ENCODE measurements at places on chromosomes 13 and 19. TPM values are rescaled to one million over a fixed set of nuclear protein-coding genes. Genes with fewer than 3 reads are reported as not detected.
A peak's percentile ranks its signal among the peaks of the same experiment; 100 is the strongest.

DNA sequence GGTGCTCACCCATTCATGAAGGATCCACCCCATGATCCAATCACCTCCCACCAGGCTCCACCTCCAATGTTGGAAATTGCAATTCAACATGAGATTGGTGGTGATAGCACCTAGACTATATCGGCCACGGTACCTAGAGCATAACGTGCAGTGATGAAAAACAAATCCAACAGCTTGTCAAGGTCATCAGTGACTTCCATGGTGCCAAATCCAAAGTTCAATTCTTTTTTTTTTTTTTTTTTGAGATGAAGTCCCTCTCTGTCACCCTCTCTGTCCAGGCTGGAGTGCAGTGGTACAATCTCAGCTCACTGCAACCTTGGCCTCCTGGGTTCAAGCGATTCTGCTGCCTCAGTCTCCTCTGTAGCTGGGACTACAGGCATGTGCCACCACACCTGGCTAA lies 17.1 kb upstream of the ACP7 start:
- H3K4me3 ChIP-seq = no peak overlapping the region
- H3K27me3 ChIP-seq = no peaks in the 10 kb centered on the region
- no peak for DNase-seq
- H3K27ac ChIP-seq = no peak overlapping the region
- no peaks in the 10 kb centered on the region for H3K4me1 ChIP-seq

- no peak overlapping the region for H3K27ac ChIP-seq
- H3K4me3 ChIP-seq = no peak overlapping the region
- peaks cover 6% of the 10 kb centered on the region for H3K4me1 ChIP-seq
- H3K27me3 ChIP-seq = no peaks in the 10 kb centered on the region
Observed at GRCh38 chr13:74017301-74018061, 116.7 kb downstream of the KLF12 start.

DNA sequence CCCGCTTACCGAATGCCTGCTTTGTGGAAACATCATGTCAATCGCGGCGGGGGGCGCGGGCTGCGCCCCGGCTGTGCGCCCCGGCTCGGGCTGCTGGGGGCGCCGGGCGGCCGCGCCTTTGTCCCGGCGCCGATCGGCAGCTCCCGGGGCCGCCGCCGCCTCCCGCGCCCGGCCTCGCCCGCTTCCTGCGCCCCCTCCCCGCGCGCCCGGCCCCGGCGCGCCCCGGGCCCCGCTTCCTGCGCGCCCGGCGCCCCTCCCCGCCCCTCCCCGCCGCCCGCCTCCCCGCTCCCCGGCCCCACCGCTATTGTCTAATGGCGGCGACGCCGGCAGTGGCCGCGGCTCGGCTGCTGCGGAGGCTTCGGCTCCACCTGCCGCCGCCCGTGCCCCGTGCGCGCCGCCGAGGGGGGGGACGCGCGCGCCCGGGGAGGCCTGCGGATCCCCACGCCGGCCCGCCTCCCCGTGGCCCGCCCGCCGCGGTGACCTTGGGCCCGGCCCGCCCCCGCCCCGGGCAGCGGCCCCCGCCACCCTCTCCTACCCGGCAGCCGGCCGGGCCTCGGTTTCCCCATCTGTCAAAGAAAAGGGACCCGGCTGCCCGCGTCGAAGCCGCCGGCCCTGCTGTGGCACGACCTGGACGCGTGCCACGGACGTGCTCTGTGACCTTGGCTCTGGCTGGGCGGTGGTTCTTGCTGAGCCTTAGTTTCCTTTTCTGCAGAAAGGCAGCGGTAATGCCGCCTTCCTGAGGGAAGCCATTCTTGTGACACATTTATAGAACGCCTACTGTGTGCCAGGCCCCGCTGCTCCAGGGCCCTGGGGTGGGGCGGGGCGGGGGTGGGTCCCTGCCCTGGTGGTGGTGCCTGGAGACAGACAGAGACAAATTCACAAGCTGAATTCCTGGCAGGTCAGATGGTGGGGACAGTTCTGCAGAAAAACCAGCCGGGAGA lies at the start of gene TLE5:
Gene TLE5 (minus strand): TSS at position 331 of the 941 bp plus-strand sequence. CDS start 295 bp downstream, at position 36.
- H3K27me3 ChIP-seq = no peaks in the 10 kb centered on the region
- no peaks in the 10 kb centered on the region for H3K36me3 ChIP-seq
- peaks cover 43% of the 10 kb centered on the region for H3K4me1 ChIP-seq
- H3K27ac ChIP-seq = peak within 1 kb of the TSS; percentile 93

- no peaks in the 10 kb centered on the region for H3K4me1 ChIP-seq
- peak overlapping the region; percentile 12 for H3K27ac ChIP-seq
- H3K4me3 ChIP-seq = no peak overlapping the region
- no peak for DNase-seq
- H3K27me3 ChIP-seq = no peaks in the 10 kb centered on the region
Observed at GRCh38 chr13:100129605-100130004, 40.7 kb downstream of the PCCA start.

- H3K36me3 ChIP-seq = no peaks in the 10 kb centered on the region
- H3K4me3 ChIP-seq = peak overlapping the region; percentile 92
- H3K27ac ChIP-seq = peak overlapping the region; percentile 65
- peaks cover 20% of the 10 kb centered on the region for H3K4me1 ChIP-seq
- peak; percentile 27 for DNase-seq
Observed at GRCh38 chr19:13864667-13865570, 12.0 kb upstream of the NANOS3 start.

- no peaks in the 10 kb centered on the region for H3K36me3 ChIP-seq
- H3K4me3 ChIP-seq = no peak overlapping the region
- H3K27me3 ChIP-seq = no peaks in the 10 kb centered on the region
- peaks cover 70% of the 10 kb centered on the region for H3K4me1 ChIP-seq
- peak overlapping the region; percentile 78 for H3K27ac ChIP-seq
- peak; percentile 81 for DNase-seq
Observed at GRCh38 chr19:15280915-15281683, 48.9 kb upstream of the EPHX3 start.

DNA sequence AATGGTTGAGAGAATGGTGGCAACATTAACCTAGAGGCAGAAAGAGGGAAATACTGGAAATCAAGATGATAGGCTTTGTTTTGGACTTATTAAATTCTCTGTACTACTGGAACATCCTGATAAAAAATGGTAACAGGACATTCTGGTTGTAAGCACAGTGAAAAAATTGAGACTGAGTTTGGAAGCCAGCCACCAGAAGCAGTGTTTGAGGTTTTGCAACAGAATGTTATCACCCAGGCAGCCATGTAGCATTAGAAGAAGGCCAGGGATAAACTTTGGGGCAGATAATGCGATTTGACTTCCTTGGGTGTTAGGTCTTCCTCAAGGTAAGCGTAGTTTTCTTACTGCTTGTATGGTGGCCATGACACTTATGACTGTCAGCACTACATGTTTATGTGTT lies 307.4 kb downstream of the ATP8A2 start:
- DNase-seq = no peak
- H3K4me3 ChIP-seq = no peak overlapping the region
- H3K36me3 ChIP-seq = no peaks in the 10 kb centered on the region
- H3K4me1 ChIP-seq = no peaks in the 10 kb centered on the region

DNA sequence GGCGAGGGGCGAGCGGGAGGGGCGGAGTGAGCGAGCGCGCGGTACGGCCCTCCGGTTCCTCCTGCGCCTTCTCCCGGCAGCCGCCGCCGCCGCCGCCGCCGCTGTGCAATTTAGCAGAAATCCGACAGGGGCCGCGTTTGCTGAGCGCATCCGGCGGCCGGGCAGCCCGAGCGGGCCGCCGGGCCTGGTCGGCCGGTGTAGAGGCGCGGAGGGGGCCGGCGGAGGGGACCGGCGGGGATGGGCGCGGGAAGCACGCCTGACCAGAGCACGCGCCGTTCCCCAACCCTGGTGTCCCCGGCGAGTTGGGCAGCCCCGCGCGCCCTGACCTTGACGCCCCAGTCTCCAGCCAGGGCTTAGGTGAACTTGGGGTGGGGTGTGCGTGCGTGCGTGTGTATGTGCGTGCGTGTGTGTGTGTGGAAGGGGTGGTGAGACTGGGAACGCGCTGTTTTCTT lies 144.5 kb upstream of the ZNF536 start:
- H3K36me3 ChIP-seq = no peaks in the 10 kb centered on the region
- H3K27ac ChIP-seq = peak overlapping the region; percentile 47
- H3K4me3 ChIP-seq = peak overlapping the region; percentile 91
- DNase-seq = peak; percentile 88

DNA sequence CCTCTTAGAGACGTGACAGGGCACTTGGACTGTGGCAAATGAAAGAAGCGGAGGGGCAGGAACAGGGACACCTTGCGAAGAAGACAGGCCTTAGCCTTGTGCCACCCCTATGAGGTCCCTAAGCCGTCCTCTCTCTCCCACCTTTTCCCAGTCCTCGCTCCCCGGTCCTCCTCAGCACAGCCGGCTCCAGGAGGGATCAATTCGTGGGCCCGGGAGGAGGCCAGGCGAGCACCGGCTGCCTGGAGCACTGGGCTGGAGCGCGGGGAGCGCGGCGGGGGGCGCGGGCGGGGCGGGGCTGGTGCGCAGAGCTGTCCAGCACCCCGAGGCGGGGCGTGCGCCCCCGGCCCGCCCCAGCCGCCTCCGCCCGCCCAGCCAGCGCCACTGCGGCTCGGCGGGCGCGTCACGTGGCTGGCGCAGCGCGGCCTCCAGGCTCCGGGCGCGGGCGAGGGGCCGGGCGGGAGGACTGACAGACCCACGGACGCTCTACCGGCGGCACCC lies at the start of gene LRP3:
Gene LRP3 (plus strand): TSS at position 466 of the 498 bp plus-strand sequence. CDS start 456 bp downstream, outside the sequence.
- no peaks in the 10 kb centered on the region for H3K27me3 ChIP-seq
- DNase-seq = peak; percentile 83
- H3K27ac ChIP-seq = peak within 1 kb of the TSS; percentile 65
- no peaks in the 10 kb centered on the region for H3K36me3 ChIP-seq

Gene NKPD1
- polyA plus RNA-seq = 0.60 TPM

Gene ZNF763
- polyA plus RNA-seq = 1.2 TPM

Gene PDE4A
- 5.8 TPM for polyA plus RNA-seq

Gene NDUFA3
- 285 TPM for polyA plus RNA-seq

Data from hepatocyte (in vitro differentiated cells).